ENCODE measurements at places on chromosomes 1 and 21. TPM values are rescaled to one million over a fixed set of nuclear protein-coding genes. Genes with fewer than 3 reads are reported as not detected.

DNA sequence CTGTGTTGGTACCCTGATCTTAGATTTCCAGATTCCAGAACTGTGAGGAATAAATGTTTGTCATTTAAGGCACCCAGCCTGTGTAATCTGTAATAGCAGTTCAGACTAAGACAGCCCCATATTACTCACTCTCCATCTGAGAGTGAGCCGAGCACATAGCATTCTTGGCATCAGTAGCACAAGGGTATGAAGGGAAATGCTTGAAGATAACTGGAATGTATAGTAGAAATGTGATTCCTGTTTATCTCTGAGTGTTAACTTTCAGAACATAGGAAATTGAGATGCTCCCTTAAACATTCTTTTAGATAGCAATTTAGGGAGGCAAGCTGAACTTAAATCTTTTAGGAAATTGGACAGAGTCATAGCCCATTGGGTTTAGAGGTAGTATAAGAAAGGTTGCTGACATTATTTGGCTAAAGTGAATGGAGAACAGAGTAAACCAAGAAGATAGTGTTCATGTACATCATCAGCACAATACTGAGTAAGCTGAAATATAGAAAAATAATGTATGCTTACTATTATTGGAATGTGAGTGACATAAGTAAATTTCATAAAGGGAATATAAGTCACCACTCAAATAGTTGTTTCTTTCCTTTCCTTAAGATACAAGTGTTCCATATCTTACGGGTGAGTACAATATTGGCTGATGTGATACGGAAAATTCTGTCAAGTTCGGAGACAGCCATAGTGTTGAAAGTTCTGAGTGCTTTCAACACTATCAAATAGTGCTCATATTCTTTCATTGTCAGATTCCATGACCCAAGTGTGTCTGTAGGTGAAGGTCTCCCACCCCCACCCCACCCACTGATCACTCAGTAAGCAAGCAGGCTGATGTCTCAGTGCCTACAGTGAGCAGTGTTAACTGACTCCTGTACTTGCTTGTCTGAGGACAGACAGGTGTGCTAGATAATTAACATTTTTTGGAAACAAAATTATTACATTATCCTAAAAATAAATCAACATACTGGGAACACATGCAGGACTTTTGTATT lies 73.7 kb downstream of the LRRC8D start:
- DNase-seq, result no peak

DNA sequence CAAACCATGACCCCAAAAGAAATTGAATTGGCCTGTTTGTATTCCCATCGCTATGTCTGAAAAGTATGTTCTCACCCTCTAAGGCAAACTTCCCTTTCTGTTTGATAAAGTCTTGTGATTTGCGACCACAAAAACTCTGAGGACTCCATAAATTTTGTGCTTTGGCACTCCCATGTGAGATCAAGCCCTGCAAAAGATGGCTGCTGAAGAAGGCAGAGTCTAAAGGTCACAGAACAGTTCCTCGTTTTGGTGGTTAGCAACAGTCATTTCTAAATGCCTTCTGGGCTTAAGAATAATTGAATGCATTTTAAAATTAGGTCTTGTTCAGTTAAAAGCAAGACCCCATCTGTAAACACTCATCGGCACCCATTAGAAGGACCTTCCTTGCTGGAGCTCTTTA lies 441.6 kb downstream of the OMA1 start:
- no peak for DNase-seq

GRCh38 chr1:111420377-111420776 lies 7.2 kb downstream of the OVGP1 start:
- DNase-seq, result no peak

DNA sequence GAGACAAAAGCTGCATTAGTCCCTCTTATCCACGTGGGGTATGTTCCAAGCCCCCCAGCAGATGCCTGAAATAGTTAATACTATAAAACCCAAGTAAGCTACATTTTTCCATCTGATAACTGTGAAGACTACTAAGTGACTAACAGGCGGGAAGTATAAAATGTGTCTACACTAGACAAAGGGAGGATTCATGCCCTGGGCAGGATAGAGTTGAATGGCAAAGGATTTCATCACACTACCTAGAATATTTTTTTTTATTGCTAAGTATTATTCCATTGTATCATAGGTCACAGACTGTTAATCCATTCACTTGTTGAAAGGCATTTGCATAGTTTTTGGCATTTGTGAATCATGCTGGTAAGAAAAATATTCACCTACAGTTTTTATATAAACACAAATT lies 26.4 kb upstream of the CFHR4 start:
- DNase-seq, result no peak

DNA sequence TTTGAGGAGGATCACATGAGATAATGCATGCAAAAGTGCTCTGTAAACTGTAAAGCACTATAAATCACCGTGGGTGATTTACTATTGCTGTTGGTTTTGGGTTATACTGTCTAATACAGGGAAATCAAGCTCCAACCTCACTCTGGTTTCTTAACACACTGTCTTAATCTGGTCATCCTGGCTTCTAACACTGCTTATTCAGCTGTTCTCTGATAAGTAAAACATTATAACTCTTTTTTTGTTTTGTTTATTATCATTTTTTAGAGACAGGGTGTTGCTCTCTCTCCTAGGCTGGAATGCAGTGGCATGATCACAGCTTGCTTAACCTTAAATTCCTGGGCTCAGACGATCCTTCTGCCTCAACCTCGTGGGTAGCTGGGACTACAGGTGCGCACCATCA lies 21.9 kb upstream of the LSM10 start:
- no peak for DNase-seq

- DNase-seq, result no peak
These were observed 7.2 kb downstream of the VANGL1 start for GRCh38 chr1:115648717-115649691.

- no peak for DNase-seq
These were observed 10.3 kb downstream of the CHAF1B start for GRCh38 chr21:36395353-36396111.

DNA sequence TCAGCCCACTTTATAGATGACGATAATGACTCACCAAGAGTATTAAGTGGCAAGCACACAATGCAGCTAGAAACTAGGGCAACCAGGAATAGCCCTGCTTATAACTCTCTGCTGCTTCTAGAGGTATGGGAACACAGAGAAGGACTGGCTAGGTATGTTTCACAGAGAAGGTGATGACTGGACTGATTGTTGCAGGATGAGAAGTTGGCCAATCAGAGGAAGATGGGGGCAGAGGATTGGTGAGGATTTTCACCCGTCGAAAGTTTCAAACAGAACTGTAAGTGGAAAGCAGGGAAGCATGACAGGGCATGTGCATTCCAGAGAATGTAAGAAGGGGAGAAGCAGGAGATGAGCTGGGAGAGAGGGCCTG lies 222.4 kb upstream of the JUN start:
- DNase-seq, result no peak

DNA sequence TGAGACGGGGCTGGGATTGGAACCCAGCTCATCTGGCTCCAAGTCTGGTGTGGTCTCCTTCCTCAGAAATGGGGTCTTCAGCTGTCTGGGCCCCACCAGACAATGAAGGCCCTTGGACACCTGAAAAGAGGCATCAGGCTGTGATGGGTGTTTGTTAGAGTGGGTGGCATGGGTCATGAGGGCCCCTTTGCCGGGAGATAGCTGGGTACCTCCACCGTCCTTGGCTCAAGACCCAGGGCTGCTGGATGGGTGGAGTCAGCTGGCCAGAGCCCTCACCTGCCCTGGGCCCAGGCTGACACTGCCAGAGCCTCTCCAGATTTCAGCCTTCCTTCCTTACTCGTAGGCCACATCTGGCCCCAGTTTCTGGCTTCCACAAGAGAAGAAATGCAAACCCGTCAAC lies 13.4 kb upstream of the TTC22 start:
- DNase-seq, result no peak

OR2AJ1 gene
- not detected for total RNA-seq

SLFNL1 gene
- 0.37 TPM for total RNA-seq

A3GALT2 gene
- not detected for total RNA-seq

GPR161 gene
- total RNA-seq, result 3.0 TPM

NPHS2 gene
- total RNA-seq, result not detected

SEC16B gene
- 1.8 TPM for total RNA-seq

RYR2 gene
- 828 TPM for total RNA-seq

RIMKLA gene
- total RNA-seq, result 9.7 TPM

DAB1 gene
- total RNA-seq, result 2.6 TPM

Data from left ventricle myocardium superior (tissue), 1 donor.